Lower lobe of right lung (tissue), 2 donors: ENCODE measurements at places on chromosomes 6 and 20. TPM values are rescaled to one million over a fixed set of nuclear protein-coding genes. Genes with fewer than 3 reads are reported as not detected.

Gene SCAF8
- total RNA-seq = 39.4 TPM

Gene PXDC1
- 50.9 TPM for total RNA-seq

Gene GPR6
- total RNA-seq = not detected

Gene EYS
- not detected for total RNA-seq

Gene DST
- 327 TPM for total RNA-seq

Gene TPD52L1
- 15.6 TPM for total RNA-seq

Gene CTCFL
- total RNA-seq = not detected

Gene MATN4
- not detected for total RNA-seq
